ENCODE measurements at places on chromosomes 12 and 14.

- no peak for DNase-seq
These were observed 11.9 kb upstream of the CIPC start for GRCh38 chr14:77086017-77086727.

DNA sequence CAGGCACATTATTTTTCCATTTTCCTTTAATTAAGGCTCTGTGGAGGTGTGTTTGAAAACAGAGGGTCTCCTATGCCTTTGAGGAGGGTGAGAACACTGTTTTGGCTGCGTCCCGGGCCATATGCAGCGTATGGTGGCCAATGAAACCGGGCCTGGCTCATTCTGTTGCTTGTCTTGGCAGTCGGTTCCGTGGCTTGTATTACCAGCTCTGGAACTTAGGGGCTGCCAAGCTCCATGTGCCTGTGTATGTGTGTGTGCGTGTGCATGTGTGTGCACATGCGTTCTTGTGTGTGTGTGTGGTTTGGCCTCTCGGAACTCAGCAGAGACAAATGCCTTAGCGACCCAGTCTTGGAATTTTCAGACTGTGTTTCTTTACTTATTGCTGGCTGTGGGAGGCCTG lies 2.7 kb downstream of the JDP2 start:
- no peak for DNase-seq

DNA sequence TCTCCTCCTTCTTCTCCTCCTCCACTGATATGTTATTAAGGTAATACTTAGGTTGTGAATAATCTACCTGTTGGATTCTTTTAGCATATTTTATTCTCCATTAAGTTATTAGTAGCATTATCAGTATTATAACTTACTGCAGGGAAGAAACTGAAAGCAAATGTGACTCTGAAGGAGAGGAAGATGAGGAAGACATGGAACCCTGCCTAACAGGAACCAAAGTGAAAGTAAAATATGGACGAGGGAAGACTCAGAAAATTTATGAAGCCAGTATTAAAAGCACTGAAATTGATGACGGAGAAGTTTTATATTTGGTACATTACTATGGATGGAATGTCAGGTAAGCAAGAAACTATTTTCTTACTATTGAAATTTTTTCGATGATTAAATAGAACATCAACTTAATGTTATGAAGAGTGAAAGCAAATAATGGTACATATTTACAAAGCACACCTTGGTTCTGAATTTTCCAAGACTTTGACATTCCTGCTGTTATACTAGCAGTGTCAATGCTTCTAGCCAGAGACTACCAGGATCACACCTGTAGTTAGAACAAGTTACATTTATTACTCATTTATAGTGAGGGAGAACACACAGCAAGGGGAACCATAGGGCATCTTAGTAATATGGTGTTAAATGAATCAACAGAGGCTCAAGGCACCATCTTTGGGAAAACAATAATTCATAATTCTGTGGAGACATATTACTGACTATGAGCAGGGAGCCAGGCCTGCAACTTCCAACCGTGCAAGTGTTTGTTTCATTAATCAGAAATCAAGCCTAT lies 42.0 kb upstream of the TOMM20L start:
- no peak for DNase-seq

- no peak for DNase-seq
These were observed 71.4 kb downstream of the MNAT1 start for GRCh38 chr14:60805841-60806430.

DNA sequence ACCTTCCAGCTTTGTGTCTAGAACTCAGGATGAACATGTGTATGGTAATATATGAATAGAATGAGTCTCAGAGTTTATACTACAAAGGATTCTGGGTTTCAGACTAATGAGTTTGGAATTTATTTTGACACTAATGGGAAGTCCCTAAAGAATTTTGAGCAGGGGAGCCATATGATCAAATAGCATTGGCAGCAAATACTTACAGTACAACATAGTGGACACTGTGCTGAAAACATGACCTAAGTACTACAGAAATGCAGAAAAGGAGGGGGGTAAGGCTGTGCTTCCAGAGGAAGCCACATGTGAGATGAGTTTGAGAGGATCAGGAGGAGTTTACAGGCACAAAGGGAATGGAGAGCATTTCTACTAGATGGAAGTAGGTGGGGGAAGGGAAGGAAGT lies 225.8 kb downstream of the C12orf42 start:
- no peak for DNase-seq

DNA sequence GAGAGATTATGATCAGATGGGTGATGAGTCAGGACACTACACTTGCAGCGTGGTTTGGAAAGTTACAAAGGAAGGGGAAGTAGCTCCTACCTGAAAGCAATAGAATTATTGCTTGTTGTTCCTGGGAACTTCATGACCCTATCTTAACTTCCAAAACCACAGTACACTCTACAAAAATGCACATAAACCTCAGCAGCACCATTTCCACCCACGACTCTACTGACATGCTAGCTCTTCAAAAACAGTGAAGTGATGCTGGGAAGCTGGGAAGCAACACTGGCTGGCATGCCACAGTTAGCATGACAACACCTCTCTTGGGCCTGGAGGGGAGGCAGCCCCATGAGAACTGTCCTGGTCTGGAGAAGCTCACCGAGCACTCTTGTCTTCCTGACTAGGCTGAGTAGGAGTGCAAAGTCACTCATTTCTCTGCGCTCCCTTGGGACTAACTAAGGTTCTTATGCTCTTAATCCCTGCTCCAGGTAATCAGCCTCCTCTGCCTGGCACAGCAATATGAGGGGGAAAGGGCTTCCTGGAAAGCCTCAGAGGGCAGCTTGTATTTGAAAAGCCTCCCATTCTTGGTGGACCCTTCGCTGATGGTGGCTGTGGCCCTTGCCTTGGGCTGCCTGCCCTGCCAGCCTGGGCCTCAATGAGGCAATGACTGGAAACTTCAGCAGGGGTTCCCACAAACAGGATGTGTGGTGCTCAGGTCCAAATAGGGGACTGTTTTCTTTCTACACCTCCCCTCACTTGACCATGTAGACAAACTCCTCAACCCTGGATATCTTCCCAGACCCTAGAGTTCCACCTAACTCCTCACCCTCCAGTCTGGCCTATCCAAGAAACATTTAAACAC lies 1.2 kb downstream of the KRT3 start:
- no peak for DNase-seq

DNA sequence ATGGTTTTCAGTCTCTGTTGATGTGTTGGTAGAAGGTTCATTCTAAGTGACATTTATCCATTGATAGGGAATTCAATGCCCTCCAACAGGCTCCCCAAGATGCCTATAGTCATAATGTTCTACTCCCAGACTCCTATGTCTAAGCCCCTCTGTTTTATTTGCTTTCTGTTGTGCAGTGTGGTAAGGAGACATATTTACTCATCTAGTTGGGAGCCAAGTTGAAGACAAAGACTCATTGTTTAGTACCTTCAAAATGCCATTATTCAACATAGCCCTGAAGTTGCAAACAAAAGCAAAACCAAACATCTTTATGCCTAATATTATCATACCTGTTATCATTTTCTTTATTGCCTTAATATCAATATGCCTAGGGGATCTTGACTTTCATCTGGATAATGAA lies 302.1 kb downstream of the RMST start:
- no peak for DNase-seq

GRCh38 chr14:92382677-92383076 lies 59.7 kb downstream of the SLC24A4 start:
- no peak for DNase-seq

- DNase-seq, result no peak
These were observed 291.4 kb downstream of the PCNX1 start for GRCh38 chr14:71198687-71199086.

- no peak for DNase-seq
These were observed 30.3 kb downstream of the DIO3 start for GRCh38 chr14:101591582-101591981.

DNA sequence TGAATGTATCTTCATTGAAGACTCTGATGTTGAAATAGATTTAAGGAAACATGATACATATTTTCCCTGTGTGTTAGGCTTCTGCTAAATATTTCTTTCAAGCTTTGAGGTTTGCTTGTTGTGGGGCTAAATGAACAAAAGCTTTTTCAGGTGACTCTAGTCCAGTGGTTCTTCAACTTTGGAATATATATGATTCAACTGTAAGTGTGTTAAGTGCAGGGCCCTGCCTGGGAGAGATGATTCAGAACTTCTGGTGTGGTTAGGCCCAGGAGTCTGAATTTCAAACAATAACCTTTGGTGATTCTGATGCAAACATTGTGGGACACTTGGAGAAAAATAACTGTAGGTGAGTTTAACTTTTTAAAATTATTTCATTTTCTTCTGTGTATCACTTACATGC lies 93.0 kb downstream of the TRHDE start:
- no peak for DNase-seq

GRCh38 chr12:9895215-9895971 lies 14.1 kb downstream of the KLRF2 start:
- DNase-seq, result no peak

DNA sequence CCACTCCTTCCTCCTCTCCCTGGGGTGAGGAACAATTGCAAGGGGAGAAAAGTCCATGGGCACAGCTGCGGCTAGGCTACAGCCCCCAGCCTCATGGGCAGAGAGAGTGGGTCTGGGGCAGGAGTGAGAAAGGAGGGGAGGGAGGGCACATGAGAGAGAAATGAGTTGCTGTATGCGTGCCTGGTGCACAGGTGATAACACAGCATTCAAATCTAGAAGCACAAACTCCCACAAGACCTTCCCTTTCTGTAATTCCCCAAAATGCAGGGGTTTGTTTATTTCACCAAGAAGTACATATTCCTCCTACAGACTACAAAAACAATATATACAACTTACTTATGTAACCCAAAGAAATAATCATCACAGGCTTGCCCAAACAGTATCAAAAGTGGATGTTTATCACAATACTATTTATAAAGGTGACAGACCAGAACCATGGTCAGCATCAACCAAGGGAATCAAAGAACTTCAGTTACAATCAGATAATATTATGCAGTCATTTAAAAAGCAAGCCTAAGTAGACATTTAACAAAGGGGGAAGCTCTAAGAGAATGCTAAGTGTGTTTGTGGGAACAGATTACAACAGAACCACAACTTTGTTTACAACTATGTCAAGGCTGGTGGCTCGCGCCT lies 54.2 kb downstream of the ITPK1 start:
- no peak for DNase-seq

- no peak for DNase-seq
These were observed 62.2 kb downstream of the EMP1 start for GRCh38 chr12:13258717-13259119.

GRCh38 chr14:71698027-71698426 lies 234.2 kb upstream of the RGS6 start:
- no peak for DNase-seq

Data from stimulated activated CD8-positive, alpha-beta memory T cell treated with anti-CD3 and anti-CD28 coated beads, Interleukin-4, amount 100 ng/mL, for 1 hour (primary cell).